ENCODE measurements at places on chromosomes 11 and 22.

GRCh38 chr22:33167998-33168790, 110.0 kb upstream of the SYN3 start:
- no peak for DNase-seq

DNA sequence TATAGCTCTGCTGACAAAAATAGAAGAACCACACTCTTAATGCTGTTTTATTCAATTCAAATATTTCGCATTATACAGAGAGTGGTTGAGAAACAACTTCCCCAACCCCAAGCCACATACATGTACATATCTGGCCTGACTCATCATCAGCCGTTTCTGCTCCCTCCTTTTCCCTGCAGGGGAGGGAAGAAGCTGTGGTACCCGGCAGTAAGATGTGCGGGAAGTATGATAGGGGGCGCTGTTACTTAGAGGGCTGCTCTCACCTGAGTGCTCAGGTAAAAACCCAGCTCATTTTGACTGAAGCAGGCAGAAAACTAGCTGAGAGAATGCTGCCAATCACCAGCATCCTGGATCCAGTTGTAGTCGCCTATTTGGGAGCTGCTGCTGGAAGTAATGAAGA, 85.5 kb downstream of the NELL1 start:
- DNase-seq, result no peak

DNA sequence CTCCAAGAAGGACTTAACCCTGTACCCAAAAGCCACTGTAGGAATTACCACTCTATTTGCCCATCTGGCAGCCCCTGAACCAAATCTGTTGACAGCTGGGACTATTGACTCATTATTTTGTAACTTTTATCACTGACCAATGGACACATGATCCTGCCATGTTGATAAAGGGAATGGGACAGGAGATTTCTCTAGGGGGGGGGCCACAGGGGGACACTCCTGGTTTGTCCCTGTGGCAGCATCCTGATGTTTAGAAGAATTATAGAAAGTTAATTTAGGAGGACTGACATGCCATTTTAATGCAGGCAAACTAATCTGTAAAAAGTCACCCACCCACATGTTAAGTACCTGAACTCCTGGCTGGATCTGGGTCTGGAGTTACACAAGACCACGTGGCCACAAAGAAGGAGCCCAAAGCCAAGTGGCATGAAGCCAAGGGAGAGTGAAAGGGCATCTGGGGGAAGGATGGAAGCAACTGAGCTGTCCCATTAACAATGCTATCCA, 558.1 kb downstream of the ETS1 start:
- no peak for DNase-seq

GRCh38 chr22:32205974-32206773, 1.3 kb upstream of the RFPL2 start:
- DNase-seq, result no peak

- no peak for DNase-seq
These were observed 74.3 kb downstream of the MICAL2 start for GRCh38 chr11:12184699-12185098.

- no peak for DNase-seq
These were observed 1027.2 kb upstream of the CNTN5 start for GRCh38 chr11:97993562-97993961.

DNA sequence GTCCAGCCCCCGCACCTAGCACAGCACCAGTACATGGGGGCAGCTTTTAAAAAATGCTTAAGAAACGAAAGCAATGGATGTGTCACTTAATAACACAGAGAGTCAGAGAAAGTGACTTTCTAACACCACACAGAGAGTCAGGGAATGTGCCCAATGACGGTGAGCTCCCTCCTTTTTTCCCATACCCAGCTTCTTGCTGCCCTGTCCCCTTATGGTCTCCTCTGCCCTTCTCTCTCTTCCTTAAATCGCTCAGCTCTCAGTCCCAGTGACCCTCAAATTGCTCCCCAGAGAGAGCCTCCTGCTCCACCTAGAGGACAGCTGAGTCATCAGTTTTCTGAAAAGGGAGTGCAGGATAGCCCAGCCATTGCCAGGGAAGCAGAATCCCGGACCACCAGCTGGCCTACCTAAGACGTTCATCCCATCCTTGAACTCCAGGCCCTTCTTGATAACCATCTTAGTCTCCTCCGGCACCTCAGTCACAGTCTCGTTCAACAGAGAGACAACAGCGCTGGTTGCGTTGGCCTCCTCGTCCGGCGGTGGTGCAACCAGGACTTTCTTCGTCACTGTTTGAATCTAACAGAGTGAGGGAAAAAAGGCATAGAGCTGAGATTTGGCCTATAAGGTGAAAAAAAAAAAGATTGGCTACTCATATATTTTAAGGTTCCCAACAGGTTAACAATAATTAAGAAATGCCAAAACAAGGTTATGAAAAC, 113.5 kb downstream of the SLC1A2 start:
- no peak for DNase-seq
